Upper lobe of left lung (tissue), 6 donors: ENCODE measurements at places on chromosomes 5 and 9. TPM values are rescaled to one million over a fixed set of nuclear protein-coding genes. Genes with fewer than 3 reads are reported as not detected.

- DNase-seq: no peak
Measured at GRCh38 chr5:1436681-1437080, 8.6 kb downstream of the SLC6A3 start.

- no peak for DNase-seq
Measured at GRCh38 chr5:176725521-176726280, 78.4 kb downstream of the TSPAN17 start.

The NOXA1 gene
- total RNA-seq: 34.6 TPM

DNA sequence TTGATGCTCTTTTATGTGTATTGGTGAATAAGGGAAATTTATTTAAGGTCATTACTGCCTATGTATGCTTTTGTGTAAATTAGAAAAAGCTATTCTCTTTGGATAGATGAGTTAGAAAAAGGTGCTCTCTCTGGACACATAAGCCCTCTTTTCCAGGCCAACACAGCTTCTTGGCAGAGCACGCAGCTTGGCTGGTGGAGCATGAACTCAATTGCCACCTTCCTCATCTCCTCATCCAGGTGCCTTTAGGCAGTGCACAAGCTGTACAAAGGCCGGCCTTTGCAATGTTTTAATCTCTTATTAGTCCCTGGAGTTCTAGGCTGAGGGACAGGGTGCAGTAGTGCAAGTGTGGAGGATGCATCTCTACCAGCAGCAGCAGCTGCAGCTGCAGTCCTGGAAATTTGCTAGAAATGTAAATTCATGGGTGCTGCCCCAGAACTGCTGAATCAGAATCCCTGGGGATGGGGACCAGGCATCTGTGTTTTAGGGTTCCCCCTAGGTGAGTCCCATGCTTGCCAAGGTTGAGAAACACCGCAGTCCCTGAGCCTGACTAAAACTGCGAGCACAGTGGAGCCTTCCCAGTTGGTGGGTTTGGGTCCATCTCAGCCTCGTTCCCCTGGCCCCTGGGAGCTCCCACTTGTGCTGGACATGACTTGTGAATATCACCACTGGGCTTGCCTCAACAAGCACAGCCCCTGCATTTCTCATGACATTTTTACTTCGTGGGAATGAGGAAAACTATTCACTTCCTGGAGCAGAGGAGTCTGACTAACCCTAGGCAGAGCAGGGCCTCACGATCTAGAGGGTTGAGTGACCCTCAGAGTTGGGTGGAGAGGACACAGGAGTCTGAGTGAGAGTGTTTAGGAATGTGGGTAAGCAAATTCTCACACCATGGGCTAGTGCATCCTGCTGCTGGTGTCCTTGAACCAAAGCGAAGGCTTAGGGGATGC, 272.3 kb downstream of the ZSWIM6 start:
- no peak for DNase-seq

The SLC4A9 gene
- 0.15 TPM for total RNA-seq

DNA sequence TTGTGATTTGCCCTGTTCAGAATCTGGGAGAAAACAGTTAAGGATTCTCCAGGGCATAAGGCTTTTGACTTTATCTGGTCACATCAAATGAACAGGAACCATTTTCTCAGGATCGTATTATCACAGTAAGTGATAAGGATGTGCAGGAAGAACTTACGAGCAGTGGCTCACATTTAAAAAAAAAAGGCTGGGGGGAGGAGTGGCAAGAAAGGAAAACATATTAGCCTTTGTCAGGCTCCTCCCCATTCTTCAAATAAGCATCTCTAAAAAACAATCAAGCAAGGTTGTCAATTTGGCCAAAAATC, 234.3 kb upstream of the TMEM161B start:
- DNase-seq: no peak

- no peak for DNase-seq
Measured at GRCh38 chr5:172199446-172199845, 5.5 kb downstream of the EFCAB9 start.
